ENCODE measurements at places on chromosomes 1 and 21. TPM values are rescaled to one million over a fixed set of nuclear protein-coding genes. Genes with fewer than 3 reads are reported as not detected.

The TTC3 gene
- 128 TPM for total RNA-seq

The PSMG1 gene
- 20.7 TPM for total RNA-seq

The FCRL1 gene
- total RNA-seq: not detected

The RAP1GAP gene
- total RNA-seq: 7.4 TPM

The ERICH3 gene
- 0.14 TPM for total RNA-seq

The VASH2 gene
- 5.9 TPM for total RNA-seq

The GABRD gene
- total RNA-seq: not detected

The OSCP1 gene
- 16.9 TPM for total RNA-seq

The CYP4X1 gene
- total RNA-seq: 0.42 TPM

The OLIG1 gene
- total RNA-seq: not detected

The HRNR gene
- not detected for total RNA-seq

The C1orf56 gene
- total RNA-seq: 11.6 TPM

The CD48 gene
- total RNA-seq: not detected

The GPR25 gene
- not detected for total RNA-seq

The CD53 gene
- total RNA-seq: not detected

The UBE2Q1 gene
- total RNA-seq: 41.6 TPM
